ENCODE measurements at places on chromosomes 3 and 15. TPM values are rescaled to one million over a fixed set of nuclear protein-coding genes. Genes with fewer than 3 reads are reported as not detected.

Gene FEZF2
- not detected for polyA plus RNA-seq

Gene ADAMTS7
- polyA plus RNA-seq, result 1.7 TPM

Gene DNAH12
- 0.23 TPM for polyA plus RNA-seq

Gene CDCP1
- 9.9 TPM for polyA plus RNA-seq

Gene CCR8
- not detected for polyA plus RNA-seq

Gene SEC11A
- 108 TPM for polyA plus RNA-seq

Gene DENND6A
- 8.3 TPM for polyA plus RNA-seq

Gene UBAP1L
- 2.9 TPM for polyA plus RNA-seq

Gene CFAP91
- polyA plus RNA-seq, result 1.8 TPM

Gene SLC51A
- polyA plus RNA-seq, result not detected

Gene SLC24A5
- not detected for polyA plus RNA-seq

Gene ARGFX
- polyA plus RNA-seq, result not detected

Gene FBXW12
- polyA plus RNA-seq, result not detected

Gene ADPRH
- polyA plus RNA-seq, result 1.8 TPM

Gene SCAMP5
- polyA plus RNA-seq, result 12.7 TPM

Gene COL8A1
- polyA plus RNA-seq, result 0.90 TPM

Gene SERINC4
- 0.37 TPM for polyA plus RNA-seq

Gene MKRN2OS
- 3.8 TPM for polyA plus RNA-seq

Gene SLC2A2
- polyA plus RNA-seq, result not detected

Gene MOBP
- polyA plus RNA-seq, result not detected

Gene EPB42
- polyA plus RNA-seq, result not detected

Gene GOLGA6D
- polyA plus RNA-seq, result 0.03 TPM

Gene SACM1L
- 17.9 TPM for polyA plus RNA-seq

Gene CCDC71
- polyA plus RNA-seq, result 11.4 TPM

Gene RBP2
- not detected for polyA plus RNA-seq
